ENCODE measurements at places on chromosomes 12 and 14. TPM values are rescaled to one million over a fixed set of nuclear protein-coding genes. Genes with fewer than 3 reads are reported as not detected.

The MGAT4C gene
- not detected for total RNA-seq

The SMOC1 gene
- total RNA-seq, result 89.3 TPM

The NELL2 gene
- total RNA-seq, result 398 TPM

The CLEC6A gene
- not detected for total RNA-seq

The IFNG-AS1 gene
- not detected for total RNA-seq

GRCh38 chr12:110224379-110225304 is 56.4 kb upstream of the ATP2A2 start:
- no peak for DNase-seq

DNA sequence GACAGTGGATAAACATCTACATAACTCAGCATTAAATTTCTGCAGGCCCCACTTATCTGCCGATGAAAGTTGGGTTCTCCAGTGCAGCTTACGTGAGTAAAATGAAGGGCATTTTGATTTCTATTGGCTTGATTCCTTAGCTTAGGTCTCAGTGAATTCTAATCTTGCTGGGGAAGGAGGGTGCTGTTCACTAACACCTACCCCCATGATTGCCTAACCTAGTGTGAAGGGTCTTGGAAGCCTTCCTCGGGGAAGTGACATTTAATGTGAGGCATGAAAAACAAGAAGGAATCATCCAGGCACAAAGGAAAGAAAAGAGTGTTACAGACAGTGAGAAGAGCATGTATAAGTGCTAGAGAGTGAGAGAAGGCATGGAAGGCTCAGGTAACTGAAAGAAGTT is 81.0 kb downstream of the DAAM1 start:
- no peak for DNase-seq

DNA sequence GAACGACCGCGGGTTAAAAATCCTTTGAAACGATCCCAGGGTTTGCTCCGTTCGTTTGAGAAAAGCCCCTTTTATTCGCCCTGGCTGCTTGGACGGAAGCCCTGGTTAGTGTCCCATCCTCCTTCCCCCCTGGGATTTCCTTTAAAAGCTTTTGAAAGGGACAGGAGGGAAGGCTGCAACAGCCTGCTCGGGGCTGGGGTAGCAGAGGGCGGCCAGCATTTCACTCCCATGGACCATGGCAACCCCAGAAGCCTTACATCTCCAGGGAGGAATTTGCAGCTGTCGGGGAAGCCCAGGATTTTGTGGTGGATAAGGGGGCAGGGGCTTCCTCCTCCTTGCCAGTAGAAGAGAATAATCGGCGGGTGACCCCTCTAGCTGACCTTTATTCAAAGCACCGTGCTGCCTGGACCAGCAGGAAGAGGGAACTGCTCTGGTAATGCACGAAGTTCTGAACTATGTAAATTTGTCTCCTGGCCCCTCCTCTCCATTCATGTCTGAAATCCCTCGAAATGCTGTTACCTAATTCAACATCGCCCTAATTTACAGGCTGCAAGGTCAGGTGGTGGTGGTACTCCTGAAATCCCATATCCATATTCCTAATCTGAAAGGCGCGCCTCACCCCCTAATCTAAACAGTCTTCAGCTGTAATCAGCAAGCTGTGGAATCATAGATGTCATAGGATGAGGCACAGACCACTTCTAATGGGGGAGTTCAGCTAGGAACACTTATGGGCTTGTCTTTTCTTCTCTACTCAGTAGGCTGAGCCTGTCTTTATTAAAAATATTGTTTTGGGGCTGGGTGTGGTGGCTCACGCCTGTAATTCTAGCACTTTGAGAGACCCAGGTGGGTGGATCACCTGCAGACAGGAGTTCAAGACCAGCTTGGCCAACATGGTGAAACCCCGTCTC is 1.0 kb upstream of the CLIP1 start:
- DNase-seq, result peak; percentile 88

- no peak for DNase-seq
These were observed 39.9 kb upstream of the STON2 start for GRCh38 chr14:81440041-81440440.

DNA sequence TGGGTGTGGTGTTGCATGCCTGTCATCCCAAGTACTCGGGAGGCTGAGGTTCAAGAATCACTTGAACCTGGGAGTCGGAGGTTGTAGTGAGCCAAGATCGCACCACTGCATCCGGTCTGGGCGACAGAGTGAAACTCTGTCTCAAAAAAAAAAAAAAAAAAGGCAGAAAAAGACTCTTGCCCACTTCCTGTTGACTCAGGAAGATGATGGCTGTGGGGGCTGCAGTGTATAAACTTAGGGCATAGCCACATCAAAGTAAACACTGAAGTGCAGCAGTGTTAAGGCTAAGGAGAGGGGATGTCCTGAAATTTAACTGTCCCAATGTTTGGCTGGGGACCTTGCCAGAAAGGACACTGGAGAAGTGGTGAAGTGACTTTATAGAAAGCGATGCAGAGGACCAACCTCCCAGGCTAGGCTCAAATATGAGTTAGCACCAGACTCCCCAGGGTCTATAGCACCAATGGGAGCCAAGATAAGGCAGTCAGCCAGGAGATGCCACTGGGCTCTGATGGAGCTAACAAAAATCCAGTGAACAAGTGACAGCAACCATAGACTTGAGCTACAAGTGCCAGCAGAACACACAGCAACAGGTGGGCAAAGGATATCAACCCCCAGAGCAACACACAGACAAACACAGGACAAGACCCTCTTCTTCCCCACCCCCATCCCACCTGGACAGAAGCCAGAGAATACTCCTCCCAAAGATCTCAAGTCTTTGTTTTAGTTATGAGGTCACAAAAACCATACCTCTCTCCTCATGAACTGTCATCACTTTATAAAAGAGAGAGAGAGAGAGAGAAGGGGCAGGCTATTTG is 28.0 kb downstream of the NELL2 start:
- no peak for DNase-seq

DNA sequence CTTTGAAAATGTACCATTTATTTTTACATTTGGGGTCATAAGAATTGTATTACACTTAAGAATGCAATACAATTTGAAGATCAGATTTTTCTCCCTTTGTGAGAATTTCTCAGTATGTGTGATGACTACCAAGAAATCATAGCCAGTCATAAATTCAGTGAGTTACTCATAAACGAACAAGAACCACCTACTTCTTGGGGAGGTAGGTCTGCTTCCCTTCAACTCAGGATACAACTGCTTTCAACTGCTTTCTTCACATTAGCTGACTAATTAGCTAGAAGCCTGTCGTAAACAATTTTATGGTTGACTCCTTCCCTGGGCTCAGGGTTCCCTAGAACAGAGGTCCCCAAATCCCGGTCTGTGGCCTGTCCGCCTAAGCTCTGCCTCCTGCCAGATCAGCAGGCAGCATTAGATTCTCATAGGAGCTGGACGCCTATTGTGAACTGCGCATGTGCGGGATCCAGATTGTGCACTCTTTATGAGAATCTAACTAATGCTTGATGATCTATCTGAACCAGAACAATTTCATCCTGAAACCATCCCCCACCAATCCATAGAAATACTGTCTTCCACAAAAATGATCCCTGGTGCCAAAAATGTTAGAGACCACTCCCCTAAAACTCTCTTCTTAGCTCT is 3.7 kb downstream of the ANG start:
- no peak for DNase-seq

GRCh38 chr12:22535478-22535877 is 8.9 kb downstream of the C2CD5 start:
- no peak for DNase-seq

DNA sequence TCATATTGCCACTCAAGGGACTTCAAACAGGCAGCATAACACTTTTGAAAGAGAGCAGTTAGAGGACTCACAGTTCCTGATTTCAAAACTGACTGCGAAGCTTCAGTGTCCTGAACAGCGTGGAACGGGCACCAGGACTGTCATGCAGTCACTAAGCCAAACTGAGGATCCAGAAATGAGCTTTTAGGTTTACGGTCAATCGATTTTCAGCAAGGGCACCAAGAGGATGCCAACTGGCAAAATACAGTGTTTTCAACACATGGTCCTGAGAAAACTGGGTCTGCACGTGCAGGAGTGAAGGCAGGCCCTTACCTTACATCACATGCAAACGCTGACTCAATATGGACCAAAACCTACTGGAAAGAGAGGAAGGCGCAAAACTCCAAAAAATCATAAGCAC is 15.6 kb downstream of the BRF1 start:
- DNase-seq, result no peak

Data from neural progenitor cell (in vitro differentiated cells).